Stimulated activated CD4-positive, alpha-beta T cell treated with anti-CD3 and anti-CD28 coated beads, Interleukin-1b, Interleukin-23, amount 100 ng/mL, for 1 hour (primary cell): ENCODE measurements at places on chromosomes 4 and X.
A peak's percentile ranks its signal among the peaks of the same experiment; 100 is the strongest.

GRCh38 chr4:159944477-159944876, 841.6 kb downstream of the RAPGEF2 start:
- no peak for DNase-seq

DNA sequence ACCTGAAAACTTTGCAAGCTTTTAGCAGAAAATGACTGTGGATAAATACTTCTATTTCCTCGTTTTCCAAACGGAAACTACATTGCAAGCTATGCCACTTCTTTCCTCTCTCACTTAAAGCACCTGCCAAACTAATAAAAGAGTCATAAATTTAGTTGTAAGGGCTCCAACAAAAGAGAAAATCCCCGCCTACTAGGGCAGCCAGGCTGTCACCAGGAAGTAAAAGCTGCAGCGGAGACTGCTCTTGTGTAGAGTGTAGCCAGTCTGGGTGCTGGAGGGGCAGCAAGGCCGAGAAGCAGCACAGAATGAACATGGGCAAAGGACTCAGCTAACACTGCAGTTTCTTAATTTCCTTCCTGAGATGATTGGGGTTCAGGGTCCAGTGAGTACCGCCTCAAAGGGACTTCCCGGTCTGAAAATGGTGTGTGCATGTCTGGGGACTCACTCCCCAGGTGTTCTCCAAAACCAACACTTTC, 89.3 kb upstream of the MAML3 start:
- DNase-seq, result no peak

DNA sequence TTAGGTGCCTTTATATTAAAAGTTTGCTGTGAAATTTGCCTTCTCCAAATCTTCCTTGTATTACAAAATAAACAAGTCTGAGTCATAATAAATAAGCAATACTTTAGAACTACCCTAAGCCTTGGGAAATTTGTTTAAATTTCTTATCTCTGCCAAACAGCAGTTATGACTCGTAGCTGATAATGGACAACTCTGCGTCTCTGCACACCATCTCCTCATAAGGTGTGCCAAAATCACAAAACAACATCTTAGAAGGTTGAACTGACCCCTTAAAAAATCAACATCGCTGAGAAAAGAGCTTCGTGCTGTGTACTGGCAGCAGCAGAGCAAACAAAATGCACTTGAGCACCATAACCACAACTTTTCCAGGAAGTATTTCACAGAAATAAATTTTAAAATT, 22.0 kb downstream of the OR13H1 start:
- no peak for DNase-seq

DNA sequence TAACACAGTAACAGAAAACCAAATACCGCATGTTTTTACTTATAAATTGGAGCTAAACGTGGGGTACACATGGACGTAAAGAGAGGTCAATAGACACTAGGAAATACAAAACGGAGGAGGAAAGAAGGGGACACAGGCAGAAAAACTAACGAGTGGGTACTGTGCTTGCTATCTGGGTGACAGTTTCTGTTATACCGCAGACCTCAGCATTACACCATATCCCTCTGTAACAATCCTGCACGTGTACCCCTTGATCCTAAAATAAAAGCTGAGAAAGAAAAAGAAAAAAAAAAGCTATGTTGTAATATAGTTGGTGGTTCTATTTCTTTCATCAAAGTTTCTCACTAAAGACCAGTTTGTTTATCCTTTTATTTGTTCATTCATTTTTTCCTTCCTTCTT, 47.9 kb upstream of the UNC5C start:
- no peak for DNase-seq

GRCh38 chrX:45622538-45622937, 421.9 kb upstream of the DIPK2B start:
- DNase-seq, result no peak

DNA sequence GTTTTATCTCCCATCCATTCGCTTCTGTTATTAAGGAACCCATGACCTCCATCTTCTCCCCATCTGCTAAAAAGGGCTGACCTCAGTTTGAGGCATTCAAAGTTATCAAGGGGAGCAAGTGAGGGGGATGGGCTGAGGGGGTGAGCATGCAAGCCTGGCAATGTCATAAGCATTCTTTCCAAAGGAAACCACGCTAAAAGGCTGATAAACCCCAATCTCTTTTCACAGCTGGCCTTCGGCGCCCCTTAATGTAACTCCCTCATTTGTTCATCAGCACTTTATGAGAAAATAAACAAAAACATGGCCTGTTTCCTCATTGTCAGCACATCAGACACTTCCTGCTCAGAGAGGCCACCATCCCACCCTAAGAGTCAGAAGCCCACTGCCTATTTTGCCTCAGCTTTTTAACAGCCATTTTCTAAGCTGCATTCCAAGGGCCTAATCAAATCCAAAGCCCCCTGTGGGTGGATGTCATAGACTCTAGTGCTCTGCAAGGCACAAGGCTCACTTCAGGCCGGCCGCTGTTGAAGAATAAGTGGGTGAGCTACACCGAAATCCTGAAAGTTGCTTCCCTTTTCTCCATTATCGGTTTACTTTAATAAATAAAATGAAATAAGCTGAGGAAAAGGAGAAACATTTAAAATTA, 92.0 kb upstream of the SRD5A3 start:
- DNase-seq, result no peak

GRCh38 chr4:54912155-54912554, 213.2 kb downstream of the KDR start:
- DNase-seq, result no peak

- DNase-seq, result no peak
Observed at GRCh38 chrX:79161655-79162054, 17.2 kb downstream of the GPR174 start.

- DNase-seq, result no peak
Observed at GRCh38 chr4:23290656-23291055, 597.9 kb downstream of the GBA3 start.

- DNase-seq, result no peak
Observed at GRCh38 chrX:29528281-29528680, 687.1 kb upstream of the MAGEB2 start.

- peak; percentile 67 for DNase-seq
Observed at GRCh38 chrX:74550295-74550802, 64.1 kb downstream of the RLIM start.

GRCh38 chr4:188254211-188254610, 115.0 kb downstream of the TRIML1 start:
- DNase-seq, result no peak

DNA sequence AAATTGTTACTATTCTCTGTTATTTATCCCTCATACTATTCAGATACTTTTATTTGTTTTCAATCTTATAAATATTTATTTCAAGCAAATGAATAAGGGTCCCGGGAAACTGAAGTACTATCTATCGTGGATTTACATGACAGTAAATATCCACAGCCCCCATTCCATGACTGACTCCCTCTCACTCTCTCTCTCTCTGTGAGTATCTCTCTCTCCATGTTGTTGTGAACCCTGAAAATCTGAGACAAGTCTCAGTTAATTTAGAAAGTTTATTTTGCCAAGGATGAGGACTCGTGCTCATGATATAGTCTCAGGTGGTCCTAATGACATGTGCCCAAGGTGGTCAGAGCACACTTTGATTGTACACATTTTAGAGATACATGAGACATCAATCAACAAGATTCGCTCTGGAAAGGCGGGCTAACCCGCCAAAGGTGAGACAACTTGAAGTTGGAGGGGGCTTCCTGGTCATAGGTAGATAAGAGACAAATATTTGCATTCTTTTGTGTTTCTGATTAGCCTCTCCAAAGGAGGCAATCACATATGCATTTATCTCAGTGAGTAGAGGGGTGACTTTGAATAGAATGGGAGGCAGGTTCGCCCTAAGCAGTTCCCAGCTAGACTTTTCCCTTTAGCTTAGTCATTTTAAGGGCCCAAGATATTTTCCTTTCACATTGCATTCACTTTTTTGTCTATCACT, 986.4 kb downstream of the NLGN4X start:
- no peak for DNase-seq
